Dermis microvascular lymphatic vessel endothelial cell (primary cell): ENCODE measurements at places on chromosomes 3 and 15. TPM values are rescaled to one million over a fixed set of nuclear protein-coding genes. Genes with fewer than 3 reads are reported as not detected.

EEF1AKMT4 gene
- 3.5 and 4.7 TPM in 2 replicates for total RNA-seq

DNA sequence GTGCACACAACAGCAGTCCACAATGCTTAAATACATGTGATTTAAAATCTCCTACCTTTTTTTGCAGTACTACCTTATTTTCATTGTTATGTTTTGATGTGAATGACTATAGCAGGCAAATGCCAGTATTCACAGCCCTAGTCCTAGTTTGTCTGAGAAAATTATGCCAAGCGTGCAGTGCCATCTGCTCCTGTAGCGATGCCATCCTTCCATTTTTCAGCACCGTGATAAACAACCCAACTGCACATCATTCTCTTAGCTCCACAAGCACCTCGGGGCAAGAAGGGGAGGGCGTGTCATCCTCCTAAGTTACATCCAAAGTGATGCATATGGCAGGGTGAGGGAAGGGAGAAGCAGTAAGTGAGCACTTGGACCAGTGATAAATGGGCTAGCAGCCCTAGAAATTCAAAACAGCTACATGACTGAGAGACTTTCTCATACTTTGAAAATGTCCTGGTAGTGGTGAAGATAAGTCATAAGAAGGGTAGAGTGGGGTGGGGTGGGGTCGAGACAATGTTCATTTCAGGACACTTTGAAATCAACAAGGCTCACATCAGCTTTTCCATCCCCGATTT lies 198.8 kb downstream of the LSAMP start:
- no peak for DNase-seq

GRCh38 chr15:31320022-31320421 lies 6.6 kb upstream of the KLF13 start:
- DNase-seq = no peak

RASL12 gene
- total RNA-seq = not detected in 2 replicates

DNA sequence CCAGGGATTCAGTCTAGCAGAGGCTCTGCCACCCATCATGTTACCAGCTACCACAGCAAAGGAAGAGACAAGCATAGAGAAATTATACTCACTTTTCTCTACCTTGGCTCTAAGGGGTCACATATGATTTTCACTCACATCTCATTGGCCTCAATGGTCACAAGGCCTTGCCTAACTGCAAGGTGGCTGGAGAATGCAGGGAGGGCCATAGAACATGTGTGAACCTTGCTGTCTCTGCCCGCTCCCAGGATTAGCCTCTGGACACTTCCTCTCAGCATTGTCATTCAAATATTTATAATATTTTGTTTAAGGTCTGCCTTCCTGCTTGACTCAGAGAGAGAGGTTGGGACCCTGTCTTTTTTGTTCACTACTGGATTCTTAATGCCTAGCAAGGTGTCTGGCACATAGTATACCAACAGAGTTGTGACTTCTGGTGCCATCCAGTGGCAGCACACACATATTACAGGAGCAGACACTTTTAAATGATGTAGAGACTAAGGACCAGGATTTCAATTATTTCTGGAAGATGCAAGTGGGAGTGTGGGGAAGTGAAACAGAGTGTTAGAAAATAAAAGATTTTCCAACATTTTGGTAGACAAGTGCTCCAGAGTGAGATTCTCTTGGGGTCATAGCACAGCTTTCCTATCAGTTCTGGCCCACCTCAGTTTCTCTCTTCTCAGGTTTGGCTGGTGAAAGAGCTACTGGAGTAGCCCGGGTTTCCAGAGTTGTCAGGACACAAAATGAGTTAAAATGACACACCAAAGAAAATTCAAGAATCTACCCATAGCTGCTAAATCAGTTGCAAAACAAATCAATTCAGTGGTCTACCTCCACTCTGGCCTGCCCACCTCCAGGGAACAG lies 119.0 kb upstream of the RASGRP1 start:
- peak; percentile 37 for DNase-seq

DNA sequence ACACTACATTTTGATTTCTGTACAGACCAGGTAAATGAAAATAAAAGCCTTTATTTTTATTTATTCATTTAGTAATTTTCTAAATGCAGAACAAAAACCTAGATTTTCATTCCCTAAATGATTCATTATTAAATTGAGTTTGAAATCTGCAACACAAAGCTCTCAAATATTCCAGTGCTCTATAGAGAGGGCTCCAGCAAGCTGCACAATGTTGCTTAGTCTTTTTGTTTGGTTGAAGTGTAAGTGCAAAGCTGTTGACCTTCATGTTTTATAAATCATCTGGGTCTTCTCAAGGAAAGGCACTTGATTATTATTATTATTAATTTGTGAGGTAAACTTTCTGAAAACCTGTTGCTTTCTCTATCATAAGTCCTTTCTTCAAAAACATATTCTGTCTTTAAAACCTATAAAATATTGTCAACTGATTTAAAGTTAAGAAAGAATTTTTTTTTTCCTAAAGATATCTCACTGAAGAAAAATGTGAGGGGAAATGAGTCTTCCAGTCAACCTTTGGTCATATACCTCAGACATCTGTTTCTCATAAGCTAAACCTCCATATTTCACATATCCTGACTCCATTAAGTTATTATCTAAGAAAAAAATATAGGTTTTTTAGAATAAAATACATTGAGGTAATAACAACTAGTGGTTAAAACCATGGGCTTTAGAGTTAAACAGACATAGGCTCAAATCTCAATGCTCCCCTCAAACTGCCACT lies 100.7 kb downstream of the ZIC4 start:
- no peak for DNase-seq

GOLGA6L22 gene
- total RNA-seq = not detected in 2 replicates

GRCh38 chr3:128355543-128355919 lies 111.2 kb downstream of the DNAJB8 start:
- no peak for DNase-seq

SLC6A6 gene
- 7.1 and 8.9 TPM in 2 replicates for total RNA-seq
